ENCODE measurements at places on chromosomes 11 and 22.

- DNase-seq = no peak
These were observed 144.0 kb downstream of the GRIK4 start for GRCh38 chr11:120655589-120655988.

DNA sequence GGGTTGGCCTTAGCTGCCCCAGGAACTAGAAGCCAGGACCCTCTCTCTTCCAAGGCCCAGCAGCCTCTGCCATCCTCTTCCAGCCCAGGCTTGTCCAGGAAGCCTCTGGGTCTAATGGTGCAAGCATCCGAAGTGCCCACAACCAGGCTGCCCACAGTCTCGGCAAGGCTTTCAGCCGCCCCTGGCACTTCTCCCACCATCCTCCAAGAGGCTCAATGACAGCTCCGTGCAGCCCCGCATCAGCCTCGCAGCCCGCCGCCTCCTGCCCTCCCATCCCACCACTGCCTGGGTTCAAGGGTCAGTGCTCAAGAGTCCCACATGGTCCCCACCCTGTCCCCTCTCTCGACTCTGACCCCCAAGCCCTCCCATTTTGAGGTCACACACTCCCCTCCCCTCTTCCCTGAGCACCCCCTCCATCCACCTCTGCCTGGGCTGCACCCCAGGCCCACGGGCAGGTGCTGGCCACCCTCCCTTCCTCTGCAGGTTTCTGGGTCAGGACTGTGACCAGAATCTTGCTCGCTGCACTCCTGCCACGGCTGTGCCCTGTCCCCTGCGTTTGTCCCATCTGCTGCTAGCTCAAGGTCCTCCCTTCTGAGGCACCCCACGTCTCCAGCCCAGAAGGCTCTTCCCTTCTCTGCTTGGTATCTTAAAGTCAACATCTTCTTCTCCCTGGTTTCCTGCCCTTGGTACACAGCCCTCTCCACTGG, 17.2 kb downstream of the IFITM10 start:
- no peak for DNase-seq

DNA sequence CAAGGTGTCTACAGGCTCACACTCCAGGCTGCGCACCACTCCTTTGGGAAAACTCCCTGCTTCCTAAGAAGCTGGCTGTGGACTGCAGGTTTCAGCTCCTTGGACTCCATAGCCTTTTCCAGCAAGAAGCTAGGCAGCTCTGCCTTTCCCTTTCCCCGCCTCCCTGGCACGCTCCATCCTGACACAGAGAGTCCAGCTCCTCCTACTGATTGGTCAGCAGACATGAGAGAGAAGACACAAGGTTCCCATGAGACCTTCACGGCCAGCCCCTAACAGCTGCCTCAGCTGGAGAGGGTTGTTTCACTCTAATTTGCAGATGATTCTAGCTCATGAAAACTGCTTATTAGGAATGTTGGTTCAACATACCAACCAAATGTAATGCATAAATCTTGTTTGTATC, 27.6 kb downstream of the TENM4 start:
- DNase-seq = peak; percentile 97

GRCh38 chr11:121048464-121049233, 24.7 kb downstream of the TBCEL start:
- no peak for DNase-seq

- no peak for DNase-seq
These were observed 63.9 kb downstream of the RPL27A start for GRCh38 chr11:8746331-8746974.
